ENCODE measurements at places on chromosomes 2 and 18.

GRCh38 chr2:10957391-10957790, 45.7 kb downstream of the KCNF1 start:
- DNase-seq = no peak

DNA sequence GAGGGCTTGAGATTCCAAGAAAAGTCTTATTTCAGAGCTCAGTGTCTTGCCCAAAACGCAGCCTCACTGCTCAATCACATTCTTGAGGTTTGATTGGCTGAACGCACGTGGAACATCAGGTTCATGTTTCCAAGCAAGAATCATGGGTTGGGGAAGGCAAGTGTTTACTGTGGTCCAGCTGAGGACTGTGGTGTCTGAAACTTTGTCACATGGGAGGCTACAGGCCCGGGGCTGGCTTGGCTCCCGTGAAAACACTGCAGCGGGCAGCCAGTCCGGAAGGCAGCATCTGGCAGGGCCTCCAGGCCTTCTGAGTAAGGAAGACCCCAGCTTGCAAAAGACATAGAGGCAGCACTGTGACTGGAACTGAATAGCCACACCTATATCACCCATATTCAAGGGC, 84.7 kb downstream of the POLR1A start:
- DNase-seq = no peak

GRCh38 chr2:239161711-239162140, 239.1 kb downstream of the HDAC4 start:
- DNase-seq = no peak

DNA sequence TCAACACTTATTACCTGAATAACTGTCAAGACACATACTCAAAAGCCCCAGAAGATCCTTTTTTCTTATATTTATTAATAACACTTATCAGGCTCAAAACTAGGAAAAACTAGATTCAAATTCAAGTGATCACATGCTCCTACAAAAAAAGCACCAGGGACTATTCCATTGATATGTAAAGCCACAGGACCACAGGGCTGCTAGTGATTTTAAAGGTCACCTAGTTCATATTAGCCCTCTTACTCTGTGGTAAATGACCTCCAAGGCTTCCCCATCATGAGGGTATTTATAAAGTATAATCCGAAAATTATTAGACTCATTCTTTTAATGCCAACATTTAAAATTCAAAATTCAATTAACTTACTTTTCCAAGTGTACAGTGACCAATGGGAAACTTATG, 52.5 kb downstream of the LRPPRC start:
- DNase-seq = no peak

- DNase-seq = no peak
Measured at GRCh38 chr2:226716126-226716525, 83.5 kb downstream of the IRS1 start.

DNA sequence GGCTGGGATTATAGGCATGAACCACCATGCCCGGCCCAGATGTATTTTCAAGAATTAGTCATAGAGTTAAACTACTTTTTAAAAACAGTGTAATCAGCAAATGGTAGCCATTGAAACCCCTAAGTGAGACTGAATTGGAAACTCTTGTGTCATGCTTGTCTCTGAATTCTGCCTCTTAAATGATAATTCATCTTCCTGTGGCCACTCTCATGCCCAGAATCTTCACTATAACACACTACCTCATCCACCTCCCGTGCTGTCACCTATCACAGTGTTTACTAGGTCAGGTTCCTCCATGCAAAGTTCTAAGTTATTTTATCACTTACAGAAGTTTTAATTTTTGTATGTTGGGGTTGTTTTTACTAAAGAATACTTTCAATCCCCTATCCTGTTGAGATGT, 197.5 kb downstream of the PHLPP1 start:
- DNase-seq = no peak

DNA sequence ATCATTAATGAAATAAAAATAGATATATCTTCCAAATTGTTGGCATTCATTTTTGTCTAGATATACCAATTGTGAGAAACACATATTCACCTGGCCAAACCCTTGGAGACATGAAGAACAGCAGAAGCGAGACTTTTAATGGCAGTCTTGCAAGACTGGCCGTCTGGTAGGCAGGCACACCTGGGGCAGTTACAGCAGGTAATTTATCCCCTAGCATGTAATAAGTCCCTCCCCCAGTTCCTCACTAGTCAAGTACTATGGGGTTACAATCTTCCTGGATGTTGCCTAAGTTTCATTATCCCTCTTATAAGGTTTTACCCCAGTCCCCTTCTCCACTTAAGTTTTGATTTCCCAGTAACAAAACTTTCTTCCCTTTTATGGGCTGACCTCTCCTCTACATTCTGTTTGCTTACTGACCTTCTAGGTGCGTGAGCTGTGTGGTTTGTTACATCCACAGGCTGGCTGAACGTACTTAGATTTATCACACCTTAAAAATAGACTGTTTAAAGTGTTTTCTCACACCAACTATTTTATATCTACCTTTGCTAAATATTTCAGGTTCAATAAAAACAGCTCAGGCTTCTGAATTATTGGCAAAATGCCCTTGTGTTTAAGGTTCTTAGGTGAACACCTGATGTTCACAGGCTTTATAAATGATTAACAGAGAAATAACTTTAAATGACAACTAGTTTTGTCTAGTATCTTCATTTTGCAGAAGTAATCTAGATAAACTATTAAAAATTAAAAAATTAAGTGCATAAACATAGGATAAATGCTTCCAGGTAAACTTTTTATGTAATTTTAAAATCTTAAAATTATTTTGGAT, 365.0 kb upstream of the TFPI start:
- DNase-seq = no peak

DNA sequence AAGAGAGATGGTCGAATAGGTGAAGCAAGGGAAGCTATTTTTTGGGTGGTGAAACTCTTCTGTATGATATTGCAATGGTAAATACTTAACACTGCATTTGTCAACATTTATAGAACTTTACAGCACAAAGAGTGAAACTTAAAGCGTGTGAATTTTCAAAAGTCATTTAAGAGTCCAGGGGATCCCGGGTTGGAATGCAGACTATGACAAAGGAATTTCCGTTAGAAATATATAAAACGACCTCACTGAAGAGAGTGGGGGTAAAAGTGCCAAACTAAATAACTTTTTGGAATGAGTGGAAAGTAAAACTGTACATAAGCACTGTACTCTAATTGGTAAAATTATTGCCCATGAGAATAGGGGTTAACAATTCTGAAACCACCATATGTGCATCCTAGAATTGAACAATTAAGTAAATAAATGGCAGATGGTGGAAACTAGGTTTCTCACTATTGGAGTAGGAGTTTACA, 191.0 kb upstream of the FN1 start:
- no peak for DNase-seq

- no peak for DNase-seq
Measured at GRCh38 chr2:122108186-122108585, 352.7 kb downstream of the TSN start.

- no peak for DNase-seq
Measured at GRCh38 chr2:133937669-133938068, 316.2 kb upstream of the MGAT5 start.

GRCh38 chr2:242020196-242021004, 150.9 kb downstream of the RTP5 start:
- no peak for DNase-seq

DNA sequence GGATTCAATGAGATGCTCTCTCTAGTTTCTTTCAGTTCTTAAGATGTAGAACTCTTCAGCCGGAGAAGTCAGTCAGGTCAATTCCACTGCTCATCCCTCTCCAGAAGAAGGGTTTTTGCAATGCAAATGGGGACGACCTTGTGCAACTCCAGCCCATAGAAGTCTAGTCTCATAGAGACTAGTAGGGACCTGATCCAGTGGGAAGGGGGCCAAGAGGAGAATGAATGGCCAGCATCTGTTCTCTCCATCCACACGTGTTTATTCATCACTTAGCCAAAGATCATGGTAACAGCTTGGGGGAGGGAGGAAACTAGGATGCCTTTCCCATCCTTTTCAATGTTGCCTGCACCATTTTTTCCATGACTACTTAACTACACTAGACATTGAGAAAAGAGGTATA, 120.2 kb downstream of the LAMA3 start:
- no peak for DNase-seq

DNA sequence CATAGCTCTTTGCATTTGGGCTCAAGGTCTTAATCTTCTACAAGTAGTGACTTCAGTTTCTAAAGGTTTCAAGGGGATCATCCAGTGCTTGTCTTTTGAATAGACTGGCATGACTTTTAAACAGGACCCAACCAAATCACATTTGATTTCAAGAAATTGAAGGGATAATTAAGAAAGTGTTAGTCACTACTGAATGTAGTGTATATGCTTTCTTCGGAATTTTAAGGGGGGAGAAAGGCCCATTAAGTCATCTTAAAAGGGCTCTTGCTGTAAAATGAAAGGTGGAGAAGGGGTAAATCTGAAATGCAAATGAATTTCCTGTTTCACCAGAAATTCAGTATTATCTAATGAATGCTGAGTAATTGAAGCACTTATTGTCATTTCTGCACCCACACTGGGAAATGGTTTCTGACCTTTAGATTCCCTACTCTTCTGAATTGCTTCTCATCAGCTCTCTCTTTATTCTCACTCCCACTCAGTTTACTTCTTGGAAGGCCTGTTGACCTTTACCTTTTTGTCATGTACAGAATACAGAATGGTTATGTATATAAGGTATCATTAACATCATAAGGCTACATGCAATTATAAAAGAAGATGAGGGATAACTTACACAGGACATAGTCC, 241.4 kb downstream of the SLC8A1 start:
- DNase-seq = no peak

DNA sequence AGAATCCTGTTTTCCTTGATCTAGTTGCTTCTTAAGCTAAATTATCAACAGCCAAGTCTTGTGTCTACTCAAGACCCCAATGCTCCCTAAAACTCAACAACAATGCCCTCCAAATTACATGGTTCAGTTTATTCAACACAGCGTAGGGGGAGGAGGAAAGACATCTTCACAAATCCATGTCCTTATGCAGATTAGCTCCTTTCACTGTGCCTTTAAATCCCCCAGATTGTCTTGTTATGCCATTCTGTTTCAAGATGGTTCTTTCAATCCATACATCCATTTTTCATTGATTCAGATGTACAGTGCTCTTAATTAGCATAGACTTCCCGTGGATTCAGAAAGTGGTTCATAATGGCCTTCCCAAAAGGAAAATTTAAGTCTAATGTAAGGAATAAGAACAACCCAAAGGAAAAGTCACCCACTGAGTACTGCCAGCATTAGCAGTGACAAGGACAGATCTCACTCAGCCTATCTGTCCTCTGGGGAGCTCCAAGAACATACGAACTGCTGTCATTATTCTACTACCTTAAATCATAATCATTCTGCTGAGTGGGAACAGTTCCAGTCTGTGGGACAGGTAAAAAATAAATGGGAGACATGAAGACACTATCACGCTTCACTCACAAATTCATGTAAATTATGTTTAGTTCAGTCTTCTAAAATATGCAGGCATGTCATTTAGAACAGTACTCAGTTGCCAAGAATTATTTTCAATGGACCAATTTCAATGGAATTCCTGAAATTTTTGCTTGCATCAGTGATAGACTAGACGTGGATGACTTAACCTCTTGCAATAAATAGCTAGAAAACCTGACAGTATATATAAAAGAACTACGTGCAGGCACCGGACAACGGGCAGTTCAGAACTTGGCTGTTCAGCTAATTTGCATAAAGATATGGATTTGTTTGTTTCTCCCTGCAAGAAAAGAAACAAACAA, 58.9 kb upstream of the RNU4ATAC start:
- DNase-seq = no peak

DNA sequence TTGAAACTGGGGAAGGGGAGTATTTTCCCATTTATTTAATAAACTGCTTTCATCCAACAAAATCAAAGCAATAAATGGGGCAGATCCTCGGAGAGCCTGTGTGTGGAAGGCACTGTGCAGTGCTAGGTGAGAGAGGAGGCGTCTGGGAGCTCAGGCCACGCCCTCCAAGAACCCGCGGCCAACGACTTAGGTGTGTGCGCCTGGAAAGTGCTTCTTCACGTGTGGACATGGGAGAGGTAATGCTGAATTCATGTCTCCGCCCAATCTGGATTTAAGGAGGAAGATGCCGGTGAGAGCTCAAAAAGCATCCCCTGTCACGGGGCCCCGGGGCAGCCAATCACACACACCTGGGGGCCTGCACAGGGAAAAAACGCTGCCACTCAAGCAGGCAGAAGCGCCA, 77.4 kb downstream of the HDAC4 start:
- no peak for DNase-seq

DNA sequence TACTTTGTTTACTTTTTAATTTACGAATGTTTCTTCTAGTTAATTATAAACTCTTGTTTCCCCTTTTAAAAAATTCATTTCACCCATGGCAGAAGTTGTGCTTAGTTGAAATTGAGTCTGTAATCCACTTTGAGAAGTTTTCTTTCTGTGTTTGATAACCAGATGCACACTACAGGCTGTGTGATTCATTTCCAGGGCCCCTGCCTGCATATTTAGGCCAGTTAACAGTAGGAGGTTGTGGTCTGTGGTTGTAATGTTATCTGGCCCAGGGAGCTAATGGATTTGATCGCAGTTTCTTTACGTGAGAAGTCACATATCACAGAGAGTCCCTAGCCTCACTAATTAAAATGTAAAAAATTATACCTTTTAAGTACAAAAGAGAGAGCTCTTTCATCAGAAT, 3.3 kb downstream of the CDH7 start:
- no peak for DNase-seq

DNA sequence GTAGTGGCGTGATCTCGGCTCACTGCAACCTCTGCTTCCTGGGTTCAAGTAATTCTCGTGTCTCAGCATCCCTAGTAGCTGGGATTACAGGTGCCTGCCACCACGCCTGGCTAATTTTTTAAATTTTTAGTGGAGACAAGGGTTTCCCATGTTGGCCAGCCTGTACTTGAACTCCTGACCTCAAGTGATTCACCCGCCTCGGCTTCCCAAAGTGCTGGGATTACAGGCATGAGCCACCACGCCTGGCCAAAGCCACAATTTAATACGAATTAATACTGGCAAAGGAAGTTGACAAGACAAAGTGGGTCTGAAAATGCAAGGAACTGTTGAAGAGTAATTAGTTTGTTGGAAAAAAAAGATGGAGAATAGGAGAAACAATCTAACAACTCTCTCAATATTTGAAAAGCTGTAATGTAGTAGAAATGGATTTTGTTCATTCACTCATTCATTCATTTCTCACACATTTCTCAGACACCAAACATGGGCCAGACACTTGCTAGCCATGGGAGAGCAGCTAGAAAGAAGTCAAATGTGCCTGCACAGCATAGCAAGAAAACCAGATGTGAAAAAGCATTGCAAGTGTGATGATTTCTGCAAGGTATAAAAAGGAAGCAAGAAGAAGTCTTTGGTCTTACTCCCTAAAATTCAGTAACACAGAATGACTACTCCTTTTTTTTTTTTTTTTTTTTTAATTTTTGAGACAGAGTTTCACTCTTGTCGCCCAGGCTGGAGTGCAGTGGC, 39.4 kb upstream of the ATL2 start:
- DNase-seq = no peak

- DNase-seq = no peak
Measured at GRCh38 chr2:211367293-211367692, 810.9 kb downstream of the CPS1 start.
